ENCODE measurements at places on chromosomes 1 and 21.

GRCh38 chr1:43688594-43689000 lies 18.7 kb upstream of the ST3GAL3 start:
- DNase-seq, result no peak

GRCh38 chr1:225774281-225775147 lies 3.1 kb upstream of the SRP9 start:
- no peak for DNase-seq

GRCh38 chr1:230825761-230826160 lies 42.6 kb downstream of the C1orf198 start:
- DNase-seq, result no peak

- no peak for DNase-seq
These were observed 16.9 kb downstream of the LRRC40 start for GRCh38 chr1:70188522-70188921.

DNA sequence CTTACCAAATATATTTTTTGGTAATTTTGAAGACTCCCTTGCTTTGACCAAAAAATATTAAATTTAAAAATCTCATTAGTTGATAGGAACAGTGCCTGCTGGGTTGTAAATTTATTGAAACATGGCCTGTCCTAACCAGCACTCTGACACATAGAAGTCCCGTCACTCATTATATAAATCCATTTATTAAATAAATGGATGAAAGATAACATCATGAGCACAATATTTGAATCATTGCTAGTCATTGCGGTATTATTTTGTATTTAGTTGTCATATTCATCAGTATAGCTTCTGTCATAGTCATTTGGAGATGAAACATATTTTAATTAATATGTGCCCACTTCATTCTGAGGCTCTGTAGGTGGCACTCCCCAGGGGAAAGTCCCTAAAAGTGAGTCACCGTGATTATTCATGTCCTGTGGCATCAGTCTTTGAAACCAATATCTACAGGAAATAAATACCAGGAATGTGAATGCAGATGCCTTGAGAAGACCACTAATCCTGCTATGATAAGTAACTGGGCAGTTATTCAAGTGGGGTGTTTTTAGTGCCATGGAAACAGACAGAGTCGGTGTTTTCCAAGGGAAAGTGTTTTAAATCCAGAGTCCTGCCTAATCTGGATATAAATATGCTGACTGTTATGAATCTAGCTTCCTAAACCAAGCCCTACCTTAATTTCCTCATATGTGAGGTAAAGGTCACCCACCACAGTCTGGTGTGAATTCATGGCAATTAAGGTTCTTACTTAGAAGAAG lies 302.0 kb downstream of the DUSP10 start:
- DNase-seq, result peak; percentile 48

DNA sequence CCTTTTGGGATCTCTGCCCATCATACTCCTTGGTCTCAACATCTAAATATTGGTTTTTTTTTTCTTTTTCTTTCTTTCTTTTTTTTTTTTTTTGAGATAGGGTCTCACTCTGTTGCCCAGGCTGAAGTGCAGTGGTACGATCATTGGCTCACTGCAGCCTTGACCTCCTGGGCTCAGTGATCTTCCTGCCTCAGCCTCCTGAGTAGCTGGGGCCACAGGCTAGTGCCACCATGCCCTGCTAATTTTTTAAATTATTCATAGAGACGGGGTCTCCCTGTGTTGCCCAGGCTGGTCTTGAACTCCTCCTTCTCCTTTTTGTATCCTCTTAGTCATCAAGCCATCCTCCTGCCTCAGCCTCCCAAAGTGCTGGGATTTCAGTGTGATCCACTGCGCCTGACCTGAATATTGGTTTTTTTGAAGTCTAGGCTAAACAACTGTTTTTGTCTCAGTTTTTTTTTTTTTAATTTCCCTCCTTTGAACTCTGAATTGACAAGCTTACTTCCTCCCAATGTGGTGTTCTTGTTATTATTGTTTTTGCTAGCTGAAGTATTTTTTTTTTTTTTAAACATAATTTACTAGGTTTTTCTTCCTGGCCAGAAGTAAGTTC lies 30.9 kb downstream of the MAPKAPK2 start:
- peak; percentile 52 for DNase-seq

GRCh38 chr1:64516803-64517568 lies 47.1 kb downstream of the CACHD1 start:
- no peak for DNase-seq

DNA sequence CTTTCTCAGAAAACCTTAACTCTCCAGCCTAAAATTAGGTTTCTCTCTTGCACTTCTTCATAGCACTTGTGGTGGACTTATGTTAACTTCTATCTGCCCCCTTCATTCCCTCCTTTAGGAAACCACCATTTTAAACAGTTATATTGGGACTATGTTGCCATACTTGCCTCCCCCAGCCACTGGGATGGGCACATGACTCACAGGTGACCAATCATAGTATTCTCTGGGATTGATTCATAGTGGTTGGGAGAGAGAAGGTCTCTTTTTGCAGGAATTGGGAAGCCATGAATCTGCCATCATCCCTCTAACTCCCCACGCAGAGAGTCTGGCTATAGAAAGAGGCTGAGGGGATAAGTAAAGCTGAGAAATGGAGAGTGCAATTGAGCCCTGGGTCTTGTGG lies 50.4 kb upstream of the NRDC start:
- no peak for DNase-seq

- DNase-seq, result peak; percentile 75
These were observed 17.5 kb upstream of the RAB4A start for GRCh38 chr1:229253151-229253974.

- no peak for DNase-seq
These were observed 642.2 kb downstream of the PTPRU start for GRCh38 chr1:29878501-29878900.

GRCh38 chr1:108563808-108564207 lies 3.9 kb downstream of the EEIG2 start:
- no peak for DNase-seq

DNA sequence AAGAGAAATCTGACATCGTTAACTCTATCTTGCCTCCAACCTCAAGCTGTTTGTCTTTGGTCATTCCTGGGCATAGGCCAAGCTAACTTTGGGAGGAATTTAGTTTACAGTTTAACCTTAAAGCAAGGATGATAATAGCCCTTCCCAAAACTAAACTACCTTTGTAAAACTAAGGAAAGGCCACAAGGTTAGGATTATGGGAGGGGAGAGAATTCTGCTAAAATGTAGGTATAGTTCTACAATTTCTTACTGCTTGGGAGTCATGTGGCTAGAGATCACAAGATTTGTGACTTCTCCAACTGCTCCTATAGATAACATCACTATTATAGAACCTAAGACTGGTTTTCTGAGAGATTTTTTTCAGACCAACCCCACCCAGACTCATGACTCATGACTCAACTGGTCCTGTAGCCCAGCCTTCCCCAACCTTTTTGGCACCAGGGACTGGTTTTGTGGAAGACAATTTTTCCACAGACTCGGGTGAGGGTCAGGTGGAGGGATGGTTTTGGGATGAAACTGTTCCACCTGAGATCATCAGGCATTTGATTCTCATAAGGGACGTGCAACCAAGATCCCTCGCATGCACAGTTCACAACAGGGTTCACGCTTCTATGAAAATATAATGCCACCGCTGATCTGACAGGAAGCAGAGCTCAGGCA lies 70.7 kb upstream of the MUTYH start:
- no peak for DNase-seq

GRCh38 chr1:77938651-77939050 lies 40.2 kb downstream of the FUBP1 start:
- DNase-seq, result no peak

GRCh38 chr1:168235937-168236336 lies 10.1 kb downstream of the SFT2D2 start:
- no peak for DNase-seq

GRCh38 chr1:207812778-207813511 lies 61.1 kb downstream of the CD46 start:
- DNase-seq, result no peak

DNA sequence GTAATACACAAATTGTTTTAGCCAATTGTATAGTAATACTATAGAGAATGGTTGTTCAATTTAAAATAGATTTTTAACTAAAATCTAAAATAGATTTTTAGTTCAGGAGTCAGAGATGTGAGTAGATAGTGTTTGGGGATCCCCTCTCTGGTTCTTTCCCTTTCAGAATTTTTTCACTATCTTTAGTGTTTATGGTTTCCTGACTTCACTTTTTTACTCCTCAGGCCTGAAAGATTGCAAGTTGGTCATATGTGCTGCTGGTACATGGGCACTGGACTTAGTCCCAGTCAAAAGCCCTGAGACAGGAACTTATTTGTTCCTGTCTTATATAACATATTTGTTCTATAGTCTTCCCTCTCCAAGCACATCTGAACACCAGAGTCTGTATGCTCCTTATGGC lies 96.8 kb upstream of the ATP1B1 start:
- no peak for DNase-seq

DNA sequence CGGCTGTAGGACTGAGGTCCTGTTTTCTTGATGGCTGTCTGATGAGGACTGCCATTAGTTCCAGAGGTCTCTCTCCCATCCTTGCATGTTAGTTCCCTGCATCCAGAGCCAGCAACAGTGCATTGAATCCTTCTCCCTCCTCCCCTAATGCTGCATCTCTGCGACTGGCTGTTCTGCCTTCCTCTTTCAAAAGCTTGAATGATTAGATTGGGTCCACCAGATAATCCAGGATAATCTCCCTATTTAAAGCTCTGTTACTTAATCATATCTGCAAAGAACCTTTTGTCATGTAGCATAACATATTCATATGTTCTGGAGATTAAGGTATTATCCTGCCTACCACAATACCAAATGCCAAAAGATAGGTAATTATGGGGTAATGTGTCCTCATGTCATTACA lies 377.5 kb downstream of the GPATCH2 start:
- no peak for DNase-seq

DNA sequence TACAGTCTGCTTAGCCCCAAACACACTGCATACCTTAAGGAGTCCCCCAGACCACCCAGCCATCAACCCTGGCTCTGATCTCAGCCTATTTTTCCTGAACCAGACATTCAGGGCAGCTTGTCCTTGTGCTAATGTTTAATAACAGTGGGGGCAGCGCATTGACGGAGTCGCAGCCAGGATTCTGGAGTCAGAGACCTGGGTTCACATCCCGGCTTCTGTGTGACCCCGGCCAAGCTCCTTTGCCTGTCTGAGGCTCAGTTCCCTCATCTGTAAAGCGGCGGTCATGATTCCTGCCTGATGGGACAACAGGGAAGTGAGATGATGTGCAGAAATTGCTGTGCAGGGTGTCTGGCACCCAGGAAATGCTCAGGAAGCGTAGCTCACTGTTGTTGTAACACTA lies 63.1 kb downstream of the MATN1 start:
- no peak for DNase-seq

- DNase-seq, result no peak
These were observed 100.3 kb upstream of the DPYD start for GRCh38 chr1:98021126-98021525.

DNA sequence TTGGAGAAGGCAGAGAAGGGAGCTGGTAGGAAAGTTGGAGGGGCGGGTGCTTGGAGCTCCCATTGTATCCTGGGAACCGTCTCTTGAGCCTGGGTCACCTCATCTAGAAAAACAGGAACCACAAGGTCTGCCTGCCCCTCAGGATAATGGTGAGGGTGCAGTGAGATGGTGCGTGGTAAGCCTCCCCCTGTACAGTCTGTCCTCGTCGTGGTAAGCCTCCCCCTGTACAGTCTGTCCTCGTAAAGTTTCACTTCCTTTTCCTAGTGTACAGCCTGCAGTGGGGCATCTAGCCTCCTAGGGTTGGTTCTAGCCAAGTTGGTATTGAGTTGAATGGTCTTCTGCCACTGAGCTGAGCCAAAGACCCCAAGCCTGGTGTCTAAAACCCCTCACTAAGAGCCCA lies 66.5 kb upstream of the IGSF21 start:
- DNase-seq, result no peak

DNA sequence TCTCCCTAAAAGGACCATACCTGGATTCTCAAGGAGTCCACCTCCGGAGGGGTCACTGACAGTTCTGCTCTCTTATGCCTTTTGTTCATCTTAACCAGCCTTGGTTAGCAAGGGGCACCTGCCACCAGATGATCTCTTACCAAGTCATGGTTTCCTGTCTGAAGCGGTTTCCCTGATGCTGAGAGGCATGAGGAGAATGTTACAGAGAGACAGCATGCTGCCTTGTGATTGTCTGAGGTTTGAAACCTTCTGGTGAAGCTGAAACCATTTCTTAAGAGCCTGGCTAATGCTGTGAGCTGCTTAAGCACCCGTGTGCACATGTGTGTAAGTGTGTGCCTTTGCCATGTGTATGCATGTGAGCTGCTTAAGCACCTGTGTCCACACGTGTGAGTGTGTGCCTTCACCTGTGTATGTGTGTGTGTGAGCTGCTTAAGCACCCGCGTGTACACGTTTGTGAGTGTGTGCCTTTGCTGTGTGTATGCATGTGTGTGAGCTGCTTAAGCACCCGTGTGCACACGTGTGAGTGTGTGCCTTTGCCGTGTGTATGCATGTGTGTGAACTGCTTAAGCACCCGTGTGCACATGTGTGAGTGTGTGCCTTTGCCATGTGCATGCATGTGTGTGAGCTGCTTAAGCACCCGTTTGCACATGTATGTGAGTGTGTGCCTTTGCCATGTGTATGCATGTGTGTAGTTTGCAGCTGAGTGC lies 136.4 kb upstream of the COL6A1 start:
- DNase-seq, result no peak

DNA sequence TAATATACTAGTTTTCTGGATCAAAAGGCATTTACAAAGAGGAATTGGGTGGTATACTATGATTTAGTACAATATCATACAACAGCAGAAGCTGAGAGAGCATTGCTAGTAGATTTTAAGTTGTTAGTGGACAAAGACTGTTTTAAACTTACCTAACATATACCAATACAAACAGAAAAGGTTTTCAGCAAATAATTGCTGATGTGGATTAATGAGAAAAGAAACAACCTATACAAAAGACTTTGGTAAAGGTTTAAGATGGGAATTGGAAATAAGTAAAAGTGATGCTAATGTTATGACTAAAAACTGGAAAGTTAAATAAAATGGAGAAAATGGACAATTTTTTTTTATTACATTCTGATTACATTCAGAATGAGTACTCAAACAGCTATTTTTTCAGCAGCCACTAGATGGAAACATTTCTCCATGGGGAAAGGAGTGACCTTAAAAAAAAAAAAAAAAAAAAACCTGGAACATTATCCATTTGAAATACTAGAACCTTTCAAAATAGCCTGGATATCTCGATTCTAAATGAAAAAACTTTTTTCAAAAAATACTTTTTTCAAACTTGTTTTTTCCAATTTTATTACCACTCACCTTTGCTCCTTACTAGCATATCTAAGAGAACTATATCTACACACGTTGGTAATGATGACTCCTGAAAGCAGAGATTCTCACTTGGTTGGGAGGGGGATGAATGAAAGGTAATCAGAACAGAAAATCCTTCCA lies 55.4 kb downstream of the EPRS1 start:
- peak; percentile 27 for DNase-seq

DNA sequence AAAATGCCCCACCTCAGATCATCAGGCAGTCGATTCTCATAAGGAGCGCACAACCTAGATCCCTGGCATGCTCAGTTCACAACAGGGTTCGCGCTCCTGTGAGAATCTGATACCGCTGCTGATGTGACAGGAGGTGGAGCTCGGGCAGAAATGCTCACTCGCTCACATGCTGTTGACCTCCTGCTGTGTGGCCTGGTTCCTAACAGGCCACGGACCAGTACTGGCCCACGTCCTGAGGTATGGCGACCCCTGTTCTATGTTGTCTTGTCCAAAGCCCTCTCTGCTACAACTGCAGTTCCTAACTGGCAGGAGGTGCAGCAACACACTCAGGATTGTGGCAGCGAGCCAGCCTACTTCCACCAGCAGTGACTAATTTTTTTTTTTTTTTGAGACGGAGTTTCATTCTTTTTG lies 70.6 kb downstream of the CLSTN1 start:
- no peak for DNase-seq
